ENCODE measurements at places on chromosomes 11 and 22.

- DNase-seq = no peak
Observed at GRCh38 chr11:102302241-102302640, 15.0 kb upstream of the BIRC3 start.

GRCh38 chr11:19646308-19646707 is 66.3 kb upstream of the NAV2 start:
- DNase-seq = no peak

GRCh38 chr22:17233348-17234043 is 14.3 kb upstream of the ADA2 start:
- DNase-seq = no peak

- no peak for DNase-seq
Observed at GRCh38 chr22:45124176-45124847, 39.4 kb upstream of the NUP50 start.

GRCh38 chr11:133156986-133157745 is 375.1 kb downstream of the OPCML start:
- peak; percentile 37 for DNase-seq

DNA sequence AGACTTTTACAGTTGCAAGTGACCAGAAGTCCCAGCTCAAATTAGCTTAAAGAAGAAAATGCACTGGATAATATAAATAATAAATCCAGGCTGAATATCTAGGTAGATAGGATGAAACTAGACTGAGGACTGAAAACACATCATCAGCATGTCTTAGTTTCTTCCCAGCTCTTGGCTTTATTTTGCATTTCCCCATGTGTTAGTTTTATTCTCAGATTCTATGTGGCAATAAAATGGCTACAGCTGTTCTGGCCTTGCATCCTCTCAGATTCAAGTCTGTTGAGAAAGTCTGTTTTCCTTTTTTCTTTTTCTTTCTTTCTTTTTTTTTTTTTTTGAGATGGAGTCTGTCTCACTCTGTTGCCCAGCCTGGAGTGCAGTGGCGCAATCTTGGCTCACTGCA is 22.6 kb upstream of the CAT start:
- DNase-seq = no peak

GRCh38 chr11:76669901-76670484 is 554 bp downstream of the LRRC32 start:
- DNase-seq = peak; percentile 42

DNA sequence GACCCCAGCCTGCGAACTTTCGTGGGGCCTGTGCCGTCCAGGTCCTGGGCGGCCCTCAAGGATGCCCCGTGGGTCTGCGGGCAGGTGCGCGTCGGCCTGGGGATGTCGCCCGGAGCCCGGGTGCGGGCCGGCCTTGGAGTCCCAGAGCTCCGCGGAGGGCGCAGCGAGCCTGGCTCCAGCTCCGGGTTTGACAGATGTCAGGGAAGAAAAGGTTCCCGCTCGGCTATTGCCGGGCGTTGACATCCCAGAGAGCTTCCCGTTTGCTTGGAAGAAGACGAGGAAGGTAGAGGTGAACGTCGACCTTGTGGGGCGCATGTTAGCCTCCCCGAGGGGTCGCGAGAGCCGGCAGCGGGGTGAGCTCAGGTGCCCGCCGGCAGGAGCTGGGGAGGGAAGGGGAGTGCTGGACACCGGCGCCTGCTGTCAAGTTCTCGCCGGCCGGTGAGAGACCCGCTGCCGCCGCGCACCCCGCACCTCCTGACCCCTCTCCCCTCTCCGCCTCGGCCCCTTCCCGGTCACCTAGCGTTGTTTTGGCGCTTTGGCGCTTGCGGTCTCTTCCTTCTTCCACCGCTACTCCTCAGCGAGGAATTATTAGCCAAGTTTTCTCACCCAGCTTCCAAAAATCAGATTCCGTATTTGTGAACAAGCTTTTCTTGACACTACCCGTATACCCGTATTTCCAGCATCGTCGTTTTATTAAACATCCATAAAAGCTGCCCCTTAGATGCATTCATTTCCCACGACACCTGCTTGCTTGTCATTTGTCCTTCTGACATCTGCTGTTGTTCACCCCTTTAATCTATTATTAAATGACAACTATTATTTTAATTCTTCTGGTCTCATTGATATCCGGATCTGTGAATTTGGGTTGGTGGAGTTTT is 1.3 kb downstream of the BMAL1 start:
- no peak for DNase-seq

DNA sequence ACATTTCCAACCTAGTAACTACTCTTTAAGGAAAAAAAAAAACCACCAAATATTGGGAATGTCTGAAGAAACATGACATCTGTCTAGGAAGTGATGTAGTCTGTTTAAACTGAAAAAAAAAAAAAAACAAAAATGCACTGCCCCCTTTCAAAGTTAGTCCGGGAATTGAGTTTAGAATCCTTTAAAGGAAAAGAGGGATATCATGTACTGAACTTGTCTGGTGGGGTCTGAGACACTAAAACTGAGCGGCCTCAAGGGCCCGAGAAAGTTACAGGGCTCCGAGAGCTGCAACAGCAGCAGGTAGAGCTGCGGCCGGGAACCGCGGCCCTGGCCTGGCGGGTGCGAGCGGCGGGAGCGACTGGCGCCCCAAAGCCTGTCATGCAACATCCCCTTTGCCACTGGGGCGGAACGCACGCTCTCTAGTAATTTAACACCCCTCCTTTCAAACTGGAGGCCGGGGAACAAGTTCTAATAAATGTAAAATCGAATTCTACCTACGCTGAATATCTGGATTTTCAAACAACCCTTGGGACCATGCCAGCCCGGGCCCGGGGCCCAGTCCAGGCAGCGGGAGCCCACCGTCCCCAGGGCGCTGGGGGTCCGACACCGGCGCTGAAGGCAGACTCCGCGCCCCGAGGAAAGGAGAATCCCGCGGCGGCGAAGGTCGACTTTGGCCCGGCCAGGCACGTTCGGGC is 736 bp downstream of the RDX start:
- DNase-seq = peak; percentile 48

DNA sequence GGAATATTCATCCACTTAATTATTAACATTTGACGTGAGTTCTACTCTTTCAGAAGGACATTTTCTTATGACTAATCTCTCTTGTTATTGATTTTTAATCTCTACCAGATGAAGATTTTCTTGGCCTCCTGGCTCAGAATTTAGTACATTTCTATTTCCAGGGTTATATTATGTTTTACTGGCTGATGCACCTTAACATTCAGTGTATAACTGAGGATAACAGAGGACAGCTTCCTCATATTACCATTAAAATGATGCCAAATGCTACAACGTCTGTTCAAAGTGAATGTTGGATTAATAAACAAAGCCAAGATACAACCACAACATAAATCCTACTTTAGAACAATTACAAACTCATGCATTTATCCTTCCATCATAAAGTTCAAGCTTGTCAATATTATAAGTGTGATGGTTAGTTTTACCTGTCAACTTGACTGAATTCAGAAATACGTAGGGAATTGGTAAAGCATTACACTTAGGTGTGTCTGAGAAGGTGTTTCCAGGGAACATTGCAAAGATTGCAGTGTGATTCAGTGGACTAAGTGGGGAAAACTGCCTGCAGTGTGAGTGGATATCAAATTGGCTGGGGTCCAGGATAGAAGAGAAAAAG is 485.2 kb downstream of the LRRC4C start:
- DNase-seq = no peak
